ENCODE measurements at places on chromosomes 7 and 10.

DNA sequence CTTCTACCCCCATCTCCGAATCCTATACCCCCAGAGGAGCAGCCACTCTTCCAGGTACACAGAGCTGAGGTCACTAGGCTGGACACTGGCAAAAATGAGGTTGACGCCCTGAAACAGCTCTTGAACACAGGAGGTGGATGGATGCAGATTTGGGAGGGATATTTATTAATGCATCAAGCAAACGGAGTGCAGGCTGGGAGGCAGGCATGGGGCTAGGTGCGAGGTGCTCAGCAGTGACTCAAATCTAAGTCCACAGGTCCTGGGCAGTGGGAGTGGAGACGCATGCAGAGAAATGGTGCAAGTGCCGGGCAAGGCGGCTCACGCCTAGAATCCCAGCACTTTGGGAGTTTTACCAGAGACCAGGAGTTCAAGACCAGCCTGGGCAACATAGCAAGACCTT, 11.0 kb downstream of the GUSB start:
- no peak for DNase-seq

GRCh38 chr10:93601774-93602162, 733 bp upstream of the RBP4 start:
- DNase-seq = no peak

DNA sequence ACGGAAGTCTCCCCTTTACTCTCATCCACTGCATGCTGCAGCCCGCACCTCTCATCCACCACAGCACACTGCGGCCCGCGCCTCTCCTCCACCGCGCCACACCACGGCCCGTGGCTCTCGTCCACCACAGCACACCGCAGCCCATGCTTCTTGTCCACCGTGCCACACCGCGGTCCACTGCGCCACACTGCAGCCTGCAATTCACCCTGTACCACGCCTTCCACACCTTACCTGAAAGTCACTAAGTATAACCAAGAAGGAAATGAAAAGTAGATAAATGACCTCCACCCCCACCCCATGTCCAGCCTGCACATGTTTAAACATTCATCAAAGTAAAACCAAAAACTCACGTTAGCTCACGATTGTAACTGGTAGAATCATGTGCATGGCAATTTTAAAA, 176.1 kb downstream of the DIP2C start:
- no peak for DNase-seq

DNA sequence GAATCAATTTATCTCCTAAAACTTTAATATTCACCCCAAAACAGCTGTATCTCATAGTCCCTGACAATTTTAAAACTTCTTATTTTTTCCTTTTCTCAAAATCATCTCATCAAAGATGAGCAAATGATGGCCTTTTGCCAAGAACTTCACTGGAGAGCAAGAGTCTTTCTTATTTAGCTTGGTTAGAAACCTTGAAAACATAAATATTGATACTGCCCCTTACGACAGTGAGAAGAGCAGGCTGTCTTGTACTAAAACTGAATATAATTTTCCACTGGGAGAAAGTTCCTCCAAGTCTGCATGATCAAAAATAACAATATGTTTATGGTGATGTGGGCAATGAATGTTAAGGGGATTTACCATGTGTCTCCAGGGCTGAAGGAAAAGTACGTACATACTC, 109.0 kb downstream of the COL28A1 start:
- no peak for DNase-seq

GRCh38 chr10:101056365-101057151, 5.2 kb upstream of the KAZALD1 start:
- DNase-seq = no peak

- no peak for DNase-seq
Measured at GRCh38 chr10:8677642-8678041, 623.2 kb downstream of the GATA3 start.

DNA sequence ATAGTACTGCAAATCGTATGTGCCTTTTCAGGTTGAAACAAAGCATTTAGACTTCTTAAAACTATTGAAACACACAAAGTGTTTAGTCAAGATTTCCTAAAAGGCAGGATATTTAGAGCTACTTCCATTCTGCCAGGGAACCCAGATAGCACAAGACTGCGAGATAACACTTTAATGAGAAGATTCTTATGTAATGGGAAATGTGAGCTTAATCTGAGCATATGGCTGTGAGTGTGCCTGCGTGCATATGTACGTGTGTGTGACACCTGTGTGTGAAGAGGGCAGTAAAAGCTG, 14.3 kb upstream of the JCAD start:
- no peak for DNase-seq

Data from T-helper 2 cell (primary cell).